GM23248 (cell line): ENCODE measurements at places on chromosomes 2 and 18. TPM values are rescaled to one million over a fixed set of nuclear protein-coding genes. Genes with fewer than 3 reads are reported as not detected.

GRCh38 chr2:191452065-191452464, 206.9 kb downstream of the MYO1B start:
- DNase-seq = no peak

Gene NDUFAF7
- 15.2 and 16.4 TPM in 2 replicates for polyA plus RNA-seq

GRCh38 chr18:58988600-58988999, 123.9 kb downstream of the ZNF532 start:
- no peak for DNase-seq

DNA sequence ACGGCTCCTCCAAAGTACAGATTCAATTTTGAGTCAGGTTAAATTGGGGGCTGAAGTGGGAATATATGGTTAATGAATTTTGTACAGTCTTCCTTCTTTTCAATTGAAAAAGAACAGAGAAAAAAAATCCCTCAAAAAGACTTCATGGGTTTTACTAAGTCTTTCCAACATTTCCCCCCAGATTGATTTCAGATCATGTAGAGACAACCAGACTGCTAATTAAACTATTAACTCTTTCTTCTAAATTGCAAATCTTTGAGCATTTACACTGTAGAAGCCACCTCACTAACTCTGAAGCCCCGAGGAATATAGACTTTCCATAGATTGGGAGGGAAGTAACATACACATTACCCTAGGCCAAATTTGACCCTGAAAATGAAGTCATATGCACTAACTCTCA, 771.0 kb downstream of the NRXN1 start:
- DNase-seq = no peak

Gene DNAJC5G
- polyA plus RNA-seq = not detected in 2 replicates

DNA sequence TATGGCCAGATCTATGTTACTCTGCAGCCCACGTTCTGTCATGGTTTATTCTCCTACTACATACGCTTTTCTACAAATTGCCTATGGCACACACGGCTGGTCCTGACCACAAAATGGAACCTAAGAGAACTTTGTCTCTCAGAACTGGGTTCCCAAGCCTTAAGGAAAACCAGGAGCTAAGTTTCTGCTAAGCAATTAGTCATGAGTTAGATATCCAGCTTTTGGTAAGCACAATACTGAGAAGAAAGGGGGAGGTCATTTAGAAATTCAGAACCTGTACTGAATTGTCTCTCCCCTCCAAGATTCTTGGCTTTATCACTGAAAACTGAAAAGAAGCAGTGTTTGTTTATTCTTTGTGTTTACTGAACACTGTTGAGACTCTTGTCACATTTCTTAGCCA, 283.5 kb upstream of the TANK start:
- DNase-seq = peak; percentile 30

DNA sequence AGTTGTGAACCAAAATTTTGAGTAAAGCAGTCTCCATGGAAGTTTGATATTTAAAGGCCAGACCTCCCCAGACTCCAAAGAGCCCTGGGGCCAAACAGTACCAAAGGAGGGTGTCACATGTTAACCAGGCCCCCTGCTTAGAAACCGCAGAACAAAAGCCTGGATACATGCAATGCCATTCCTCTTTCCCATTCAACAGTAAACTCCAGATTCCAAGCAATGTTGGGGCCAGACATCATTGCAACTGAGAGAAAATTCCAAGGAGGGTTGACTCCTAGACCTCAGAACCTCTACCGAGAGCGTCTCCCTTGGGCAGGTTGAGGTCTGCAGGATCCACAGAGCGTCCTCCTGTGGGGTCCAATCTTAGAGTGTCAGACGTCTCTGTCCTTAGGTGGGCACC, 404.4 kb upstream of the SYT4 start:
- DNase-seq = no peak

Gene ACADL
- polyA plus RNA-seq = not detected in 2 replicates

Gene CHRNG
- not detected in 2 replicates for polyA plus RNA-seq

DNA sequence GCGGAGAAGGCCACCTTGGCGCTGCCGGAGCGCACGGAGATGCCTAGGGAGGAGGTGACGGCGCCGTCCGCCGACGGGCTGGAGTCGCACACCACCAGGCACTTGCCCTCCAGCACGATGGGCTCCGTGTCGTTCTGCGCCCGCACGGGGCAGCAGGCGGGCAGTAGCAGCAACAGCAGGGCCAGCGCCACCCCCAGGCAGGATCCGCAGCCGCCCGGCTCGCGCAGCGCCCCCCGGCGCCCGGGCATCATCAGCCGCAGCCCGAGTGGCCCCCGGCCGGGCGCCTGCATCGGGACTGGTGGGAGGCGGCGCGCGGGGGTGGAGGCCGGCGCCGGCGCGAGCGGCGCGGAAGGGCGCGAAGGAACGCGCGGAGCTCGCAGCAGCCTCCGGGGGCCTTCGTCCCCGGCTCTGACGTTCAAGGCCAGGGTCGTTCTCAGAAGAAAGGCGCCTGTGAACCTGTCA, 2.2 kb downstream of the CBLN2 start:
- no peak for DNase-seq

DNA sequence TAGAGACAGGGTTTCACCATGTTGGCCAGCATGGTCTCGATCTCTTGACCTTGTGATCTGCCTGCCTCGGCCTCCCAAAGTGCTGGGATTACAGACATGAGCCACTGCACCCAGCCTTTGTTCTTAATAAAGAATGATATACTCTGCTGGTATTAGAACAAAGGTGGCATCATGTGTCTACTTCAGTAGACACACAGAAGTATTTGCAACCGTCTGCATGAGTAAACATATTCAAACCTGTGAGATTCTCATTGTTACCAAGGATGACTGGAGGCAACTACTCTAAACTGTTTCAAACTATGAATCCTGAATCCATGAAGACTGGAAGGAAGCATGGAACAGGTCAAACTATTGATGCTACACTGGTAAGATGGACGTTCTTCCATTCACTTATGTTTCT, 32.1 kb downstream of the MBD2 start:
- DNase-seq = no peak

DNA sequence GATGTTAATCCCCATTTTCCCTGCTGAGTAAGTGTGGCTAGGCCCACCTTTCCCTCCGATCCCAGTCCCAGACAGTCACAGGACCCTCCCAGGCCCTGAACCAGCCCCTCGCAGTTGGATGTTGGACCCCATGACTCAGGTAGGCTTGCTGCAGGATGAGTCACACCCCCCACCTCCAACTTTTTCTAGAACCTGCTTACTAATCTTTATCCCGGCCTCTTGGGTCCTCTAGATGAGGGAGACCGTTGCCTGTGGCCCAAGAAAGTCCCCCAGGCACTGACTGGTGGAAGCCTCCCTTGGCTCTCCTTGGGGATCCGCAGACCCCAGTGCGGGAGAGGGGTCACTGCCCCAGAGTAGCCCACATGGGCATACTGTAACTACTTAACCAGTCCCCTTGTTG, 98.5 kb downstream of the SMAD7 start:
- peak; percentile 40 for DNase-seq

DNA sequence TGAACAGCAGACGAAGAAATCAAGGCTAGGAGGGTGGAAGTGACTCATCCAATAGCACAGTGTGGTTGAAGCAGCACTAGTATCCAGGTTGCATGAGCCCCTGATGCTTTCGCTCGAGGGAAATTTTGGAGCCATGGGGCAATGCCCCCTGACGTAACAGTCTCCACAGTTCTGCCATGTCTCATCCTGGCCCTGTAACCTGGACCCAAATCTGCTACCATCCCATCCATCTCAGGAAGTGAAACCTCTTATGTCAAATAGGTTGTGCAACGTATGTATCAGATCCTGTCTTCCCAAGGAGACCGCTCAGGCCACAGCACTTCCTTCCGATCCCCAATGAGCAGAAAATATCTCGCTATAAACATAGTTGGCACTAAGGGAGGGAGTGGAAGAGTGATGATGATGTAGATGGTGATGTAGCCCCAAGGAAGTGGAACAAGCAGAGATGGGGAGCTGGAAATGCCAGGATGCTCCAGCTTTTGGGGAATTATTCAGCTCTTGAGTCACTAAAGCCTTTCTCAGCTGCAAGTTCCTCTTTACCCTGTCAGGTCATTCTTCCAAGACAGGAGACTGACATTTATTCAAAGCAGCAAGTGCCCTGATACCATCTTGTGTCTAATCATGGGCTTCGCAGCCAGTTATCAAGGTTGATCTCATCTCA, 3.0 kb upstream of the IL1B start:
- DNase-seq = peak; percentile 24

DNA sequence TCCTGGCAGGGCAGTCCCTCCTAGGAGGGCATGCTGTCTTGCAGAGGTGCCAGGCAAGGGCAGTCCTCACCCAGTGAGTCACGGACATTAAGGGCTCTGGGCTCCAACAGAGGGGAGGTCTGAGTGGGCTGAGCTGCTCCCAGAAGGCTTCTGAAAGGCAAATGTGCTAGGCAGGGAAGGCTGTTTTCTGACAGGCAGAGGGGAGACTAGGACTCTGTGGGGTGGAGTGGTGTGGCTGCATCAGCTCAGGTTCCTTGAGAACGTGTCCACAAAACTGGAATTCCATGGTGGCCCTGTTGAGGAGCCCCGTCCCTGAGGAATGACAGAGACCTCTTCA, 283.5 kb downstream of the MYCN start:
- no peak for DNase-seq

- peak; percentile 57 for DNase-seq
Measured at GRCh38 chr18:31661965-31662364, 22.4 kb downstream of the B4GALT6 start.

GRCh38 chr2:37537316-37537715, 134.1 kb downstream of the CDC42EP3 start:
- no peak for DNase-seq

Gene DPP10
- polyA plus RNA-seq = not detected in 2 replicates

- DNase-seq = peak; percentile 70
Measured at GRCh38 chr2:61537277-61537949, 743 bp downstream of the XPO1 start.

DNA sequence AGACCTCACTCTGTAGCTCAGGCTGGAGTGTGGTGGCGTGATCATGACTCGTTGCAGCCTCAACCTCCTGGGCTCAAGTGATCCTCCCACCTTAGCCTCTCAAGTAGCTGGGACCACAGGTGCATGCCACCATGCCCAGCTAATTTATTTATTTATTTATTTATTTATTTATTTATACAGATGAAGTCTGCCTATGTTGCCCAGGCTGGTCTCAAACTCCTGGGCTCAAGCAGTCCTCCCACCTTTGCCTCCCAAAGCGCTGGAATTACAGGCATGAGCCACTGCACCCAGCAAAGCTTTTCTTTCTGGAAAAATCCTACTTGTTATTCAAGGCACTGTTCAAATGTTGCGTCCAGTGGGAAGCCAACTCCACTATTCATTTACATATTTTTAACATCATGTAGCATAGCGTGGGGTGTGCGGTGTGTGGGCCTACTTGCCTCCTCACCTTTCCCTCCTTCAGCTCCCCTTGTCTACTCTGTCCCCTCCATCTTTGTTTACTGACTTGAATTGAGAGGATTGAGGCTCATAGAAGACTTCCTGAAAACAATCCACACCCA, 6.8 kb upstream of the RHOB start:
- DNase-seq = no peak

- peak; percentile 26 for DNase-seq
Measured at GRCh38 chr18:44568986-44569385, 111.7 kb upstream of the SETBP1 start.

Gene ALPG
- not detected in 2 replicates for polyA plus RNA-seq

GRCh38 chr2:182372661-182373060, 54.2 kb downstream of the PDE1A start:
- peak; percentile 89 for DNase-seq

Gene AMER3
- not detected in 2 replicates for polyA plus RNA-seq

GRCh38 chr18:79400091-79400590, 4.4 kb downstream of the NFATC1 start:
- DNase-seq = peak; percentile 77

DNA sequence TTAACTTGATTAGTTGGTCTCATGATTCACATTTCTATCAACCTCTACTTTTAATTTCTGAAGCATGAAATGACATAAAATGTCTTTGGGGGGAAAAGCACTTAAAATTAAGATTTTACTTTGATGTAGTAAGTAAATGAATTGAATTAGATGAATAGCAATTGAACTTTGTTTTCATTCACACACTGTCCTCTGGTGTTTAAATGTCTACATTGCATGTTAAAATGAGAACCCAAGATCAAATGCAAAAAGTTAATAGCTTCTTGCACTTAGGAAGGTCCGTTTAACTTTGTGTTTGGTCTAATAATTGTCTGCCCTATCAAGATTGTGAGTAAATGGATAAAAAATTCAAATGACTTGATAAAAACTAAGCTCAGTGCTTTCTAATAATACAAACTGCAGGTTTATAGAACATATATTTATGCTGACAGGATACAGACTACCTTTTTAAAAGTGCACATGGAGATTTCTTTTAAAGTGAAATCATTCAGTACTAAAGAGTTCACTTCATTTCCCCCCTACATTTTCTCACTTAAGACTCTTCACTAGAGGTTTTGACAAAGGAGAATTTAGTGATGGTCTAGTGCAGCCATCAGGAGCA, 156.2 kb upstream of the NABP1 start:
- peak; percentile 52 for DNase-seq

Gene DSC2
- not detected in 2 replicates for polyA plus RNA-seq

GRCh38 chr18:37654731-37655369, 89.3 kb upstream of the CELF4 start:
- DNase-seq = no peak

DNA sequence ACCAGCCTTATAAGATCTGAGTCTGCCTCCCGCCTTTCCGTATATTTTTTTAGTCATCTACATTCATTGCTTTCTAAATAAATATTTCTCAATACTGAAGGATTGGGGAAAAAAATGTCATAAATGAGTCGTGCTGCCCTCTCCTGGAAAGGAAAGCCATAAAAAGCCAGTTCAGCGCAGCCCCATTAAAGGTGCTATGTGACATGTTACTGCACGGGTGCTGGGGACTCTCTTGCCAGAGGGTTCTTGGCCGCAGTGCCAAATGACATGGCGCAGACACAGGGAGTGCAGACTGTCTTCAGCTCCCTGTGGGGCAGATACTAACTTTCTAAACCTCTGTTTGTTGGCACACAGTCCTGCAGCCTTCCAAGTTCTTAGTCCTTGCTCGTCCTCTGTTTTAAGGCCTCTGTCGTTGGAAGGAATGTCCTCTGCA, 53.7 kb upstream of the MAP3K20 start:
- DNase-seq = peak; percentile 72

DNA sequence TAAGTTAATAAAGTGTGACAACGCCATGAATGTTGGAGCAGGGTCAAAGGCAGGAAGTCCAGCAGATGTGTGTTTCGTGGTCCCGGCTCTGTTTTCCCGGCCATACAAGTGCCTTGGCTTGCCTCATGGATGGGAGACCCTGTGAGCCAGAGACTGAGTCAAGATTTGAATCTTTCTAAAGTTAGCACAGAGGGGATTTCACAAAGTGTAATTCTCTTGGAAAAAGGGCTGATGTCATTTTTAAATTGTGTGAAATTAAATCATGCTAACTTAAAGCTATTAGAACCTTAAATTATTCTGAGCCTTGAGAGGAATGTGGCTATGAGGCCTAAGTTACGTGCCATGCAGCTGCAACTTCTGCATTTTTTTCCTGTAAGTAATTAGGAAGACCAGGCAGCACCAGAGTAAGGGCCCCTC, 38.3 kb upstream of the RALBP1 start:
- peak; percentile 46 for DNase-seq
